RPMI7951 (cell line): ENCODE measurements at places on chromosomes 5 and 9. TPM values are rescaled to one million over a fixed set of nuclear protein-coding genes. Genes with fewer than 3 reads are reported as not detected.

GRCh38 chr9:73219985-73220626, 68.4 kb downstream of the ANXA1 start:
- DNase-seq = peak; percentile 80

- DNase-seq = peak; percentile 55
These were observed 271.9 kb downstream of the NSG2 start for GRCh38 chr5:174317256-174317894.

DNA sequence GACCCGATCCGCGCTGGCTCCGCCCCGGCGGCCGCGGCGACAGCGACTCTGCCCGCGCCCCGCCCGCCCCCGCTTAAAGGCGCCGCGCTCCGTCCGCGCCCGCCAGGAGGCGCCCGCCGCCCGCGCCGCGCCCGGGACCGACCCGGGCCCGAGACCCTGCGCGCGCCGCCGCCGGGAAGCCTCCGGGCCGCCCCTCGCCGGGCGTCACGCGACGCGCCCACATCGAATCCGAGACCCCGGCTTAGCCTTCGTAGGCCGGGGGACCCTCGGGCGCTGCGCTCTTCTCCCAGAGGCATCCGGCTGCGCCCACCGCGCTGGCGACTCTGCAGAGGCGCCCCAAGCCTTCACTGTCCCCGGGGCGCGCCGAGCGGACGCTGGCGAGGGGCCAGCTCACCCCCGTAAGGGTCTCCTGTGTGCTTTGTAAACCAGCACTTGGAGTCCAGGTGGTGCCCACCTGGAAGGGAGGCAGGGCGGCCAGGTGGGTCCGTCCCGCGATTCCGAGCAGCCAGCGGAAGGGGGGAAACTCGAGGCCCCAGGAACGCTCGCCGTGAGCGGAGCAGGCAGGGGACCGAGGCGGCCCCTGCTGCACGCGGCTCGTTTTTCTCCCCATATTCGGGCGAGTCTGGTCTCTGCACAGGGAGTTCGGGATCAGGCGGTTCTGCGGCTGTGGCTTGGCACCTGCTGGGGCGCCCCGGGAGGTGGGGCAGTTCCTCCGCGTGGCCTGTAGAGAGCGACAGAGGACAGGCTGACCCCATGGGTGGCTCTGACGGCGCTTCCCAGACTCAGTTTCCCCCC, 423 bp upstream of the ABCA2 start:
- DNase-seq = peak; percentile 46

DNA sequence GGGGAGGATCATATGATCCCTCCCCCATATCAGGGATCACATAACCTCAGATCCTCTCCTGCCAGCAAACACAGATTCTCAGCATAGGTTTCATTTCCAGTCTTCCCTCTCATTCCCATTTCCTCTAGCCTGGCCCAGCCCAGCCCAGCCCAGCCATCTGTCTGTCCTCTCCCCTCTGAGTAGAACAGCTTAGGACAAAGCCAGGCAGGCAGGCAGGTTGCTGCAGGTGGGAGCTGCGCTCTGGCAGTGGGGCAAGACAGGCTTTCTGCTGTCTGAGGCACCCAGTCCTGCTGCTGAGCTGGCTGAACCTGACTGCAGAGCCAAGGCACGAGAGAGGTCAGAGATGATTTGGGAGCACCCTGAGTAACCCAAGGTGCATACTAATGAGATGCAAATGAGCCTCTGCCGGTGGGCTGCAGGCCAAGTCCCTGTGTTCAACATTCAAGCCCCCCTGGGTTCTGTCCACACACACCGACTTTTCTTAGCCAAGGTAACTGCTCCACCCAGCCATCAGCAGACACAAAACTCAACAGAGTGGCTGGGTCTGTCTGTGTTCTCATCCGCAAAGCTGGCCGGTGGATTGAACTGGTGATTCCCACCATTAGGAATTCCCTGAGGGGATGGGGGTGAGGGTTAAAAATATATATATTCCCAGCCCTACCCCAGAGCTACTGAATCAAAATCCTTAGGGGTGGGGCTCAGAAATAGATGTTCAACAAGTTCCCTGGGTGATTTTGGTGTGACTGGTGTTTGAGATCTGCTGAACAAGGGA, 9.1 kb downstream of the FAT2 start:
- DNase-seq = no peak

DNA sequence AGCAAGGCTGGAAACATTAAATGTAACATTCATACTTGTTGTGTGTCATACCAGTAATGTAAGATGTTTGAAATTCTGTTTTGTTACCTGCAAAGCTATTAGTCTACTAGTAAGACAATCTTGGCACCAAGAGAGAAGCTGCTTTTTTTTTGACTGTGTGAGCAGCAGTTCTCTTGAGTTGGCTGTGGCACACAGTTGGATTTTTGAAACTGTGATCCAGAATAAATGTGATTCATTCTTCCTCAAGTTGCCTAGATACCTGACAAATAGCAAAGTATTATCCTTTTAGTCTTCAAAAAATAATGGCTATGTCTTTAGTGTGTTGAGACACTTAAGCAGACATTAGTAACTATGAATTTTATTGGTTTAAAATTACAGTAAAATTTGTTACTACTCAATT, 57.2 kb upstream of the HAPLN1 start:
- no peak for DNase-seq

The TMEM174 gene
- not detected in 2 replicates for total RNA-seq

- DNase-seq = no peak
These were observed 114.5 kb downstream of the SLC25A46 start for GRCh38 chr5:110853267-110853666.

- DNase-seq = no peak
These were observed 52.4 kb downstream of the ASS1 start for GRCh38 chr9:130497139-130497538.

GRCh38 chr5:124584991-124585715, 161.3 kb downstream of the ZNF608 start:
- no peak for DNase-seq

DNA sequence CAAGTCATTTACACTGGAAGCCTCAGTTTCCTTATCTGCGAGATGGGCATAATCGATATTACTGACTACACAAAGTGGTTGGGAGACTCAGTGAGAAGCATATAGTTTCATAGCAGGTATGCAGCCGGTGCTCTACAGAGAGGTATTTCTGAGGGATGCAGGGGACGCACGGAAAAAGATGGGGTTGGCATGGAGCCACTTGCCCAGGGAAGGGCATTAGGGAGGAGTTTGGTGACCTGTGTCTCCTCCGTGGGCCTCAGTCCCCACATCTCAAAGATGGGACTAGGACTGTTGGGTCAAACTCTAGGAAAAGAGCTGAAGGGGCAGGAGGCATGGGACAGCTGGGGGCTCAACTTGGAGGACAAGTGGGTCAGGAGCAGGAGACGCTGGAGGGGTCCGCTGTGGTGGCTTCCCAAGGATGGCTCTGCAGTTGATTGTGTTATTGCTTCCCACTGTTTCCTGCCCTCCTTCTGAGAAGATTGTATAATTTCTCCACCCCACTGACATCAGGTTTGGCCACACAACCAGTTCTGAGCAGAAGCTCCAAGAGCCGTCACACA, 158.6 kb upstream of the ALDH1B1 start:
- no peak for DNase-seq

GRCh38 chr9:130570208-130570607, 9.2 kb upstream of the FUBP3 start:
- peak; percentile 71 for DNase-seq

GRCh38 chr5:38347896-38348295, 89.5 kb downstream of the EGFLAM start:
- DNase-seq = no peak

DNA sequence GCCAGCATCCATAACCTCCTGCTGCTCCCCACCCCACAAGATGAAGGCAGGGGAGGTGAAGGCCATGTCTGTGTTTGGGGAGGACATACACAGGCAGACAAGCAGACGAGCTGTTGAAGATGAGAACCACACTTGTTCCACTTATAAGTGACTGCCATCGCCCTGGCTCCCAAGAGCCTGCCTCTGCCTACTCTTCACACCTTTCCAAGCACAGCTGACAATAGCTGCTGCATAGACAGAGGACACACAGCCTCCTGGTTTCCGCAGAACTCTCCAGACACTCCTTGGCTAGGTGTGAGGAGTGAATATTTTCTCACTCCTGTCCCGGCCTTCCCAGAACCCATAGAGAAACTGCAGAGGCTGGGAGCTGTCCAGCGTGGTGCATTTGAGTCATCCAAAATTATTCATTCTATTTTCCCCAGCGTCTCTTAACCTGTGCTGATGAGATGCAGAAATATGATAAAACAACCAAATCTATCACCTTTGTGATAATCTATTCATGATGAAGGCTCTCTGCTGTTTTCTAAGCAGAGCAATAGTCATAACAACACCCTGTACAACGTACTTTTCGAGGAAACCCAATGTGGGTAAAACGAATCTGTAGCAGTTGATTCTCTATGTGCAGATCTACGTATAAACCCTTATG, 24.7 kb downstream of the KLF9 start:
- DNase-seq = peak; percentile 30

DNA sequence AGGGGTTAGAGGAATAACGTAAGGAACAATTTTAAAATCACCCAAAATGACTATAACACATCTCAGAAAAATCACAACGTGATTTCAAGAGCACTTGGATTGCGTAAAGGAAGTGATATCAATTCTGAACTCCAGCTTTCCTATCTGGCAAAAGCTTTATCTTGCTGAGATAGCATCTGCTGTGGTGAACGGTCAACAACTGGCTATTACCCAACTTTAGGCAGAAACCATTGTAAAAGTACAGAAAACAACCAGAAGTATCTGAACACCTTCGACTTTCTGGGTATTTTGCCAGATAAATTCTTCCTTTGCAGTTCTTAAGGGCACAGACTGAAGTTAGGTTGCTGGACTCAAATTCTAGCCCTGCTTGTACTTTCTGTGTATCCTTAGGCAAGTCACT, 9.2 kb downstream of the ABLIM3 start:
- peak; percentile 59 for DNase-seq

The SLC6A3 gene
- total RNA-seq = not detected in 2 replicates

The SPINK6 gene
- not detected in 2 replicates for total RNA-seq

- no peak for DNase-seq
These were observed 123.5 kb downstream of the RASEF start for GRCh38 chr9:82939451-82939850.

The SIT1 gene
- not detected in 2 replicates for total RNA-seq

DNA sequence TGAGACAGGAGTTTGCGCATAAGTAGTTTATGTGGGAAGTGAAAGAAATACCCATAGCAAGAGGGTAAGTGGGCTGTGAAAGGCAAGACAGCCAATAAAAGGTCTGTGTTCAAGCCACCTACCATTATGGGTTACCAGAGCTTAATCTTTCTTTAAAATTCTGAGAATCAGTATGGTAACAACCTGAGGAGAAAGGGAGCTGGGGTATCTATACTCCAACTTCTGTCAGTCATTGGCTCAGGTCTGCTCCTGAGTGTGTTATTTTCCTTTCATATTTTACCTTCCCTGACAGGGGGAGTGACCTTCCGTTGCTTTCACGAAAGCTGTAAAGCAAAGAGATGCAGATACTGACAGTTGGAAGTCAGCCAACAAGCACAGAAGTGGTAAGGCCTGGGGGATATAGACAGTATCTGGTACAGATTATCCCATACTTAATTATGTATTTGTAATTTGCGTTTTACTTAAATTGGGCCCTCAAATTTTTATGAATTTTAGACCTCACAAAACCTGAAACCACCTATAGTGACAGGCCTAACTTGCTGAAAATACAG, 233.4 kb downstream of the RAB3C start:
- no peak for DNase-seq

GRCh38 chr5:145467446-145467845, 367.7 kb downstream of the PRELID2 start:
- no peak for DNase-seq

The IDNK gene
- 1.6 and 2.5 TPM in 2 replicates for total RNA-seq

The CLTA gene
- total RNA-seq = 275 and 288 TPM in 2 replicates

The CYSRT1 gene
- total RNA-seq = 0.36 and 1.1 TPM in 2 replicates

The UCK1 gene
- 18.5 and 19.6 TPM in 2 replicates for total RNA-seq

- DNase-seq = no peak
These were observed 75.7 kb downstream of the MEF2C start for GRCh38 chr5:88807327-88807726.

GRCh38 chr5:58244819-58245475, 214.9 kb downstream of the PLK2 start:
- no peak for DNase-seq

GRCh38 chr9:137305060-137305797, 3.2 kb upstream of the NRARP start:
- no peak for DNase-seq

DNA sequence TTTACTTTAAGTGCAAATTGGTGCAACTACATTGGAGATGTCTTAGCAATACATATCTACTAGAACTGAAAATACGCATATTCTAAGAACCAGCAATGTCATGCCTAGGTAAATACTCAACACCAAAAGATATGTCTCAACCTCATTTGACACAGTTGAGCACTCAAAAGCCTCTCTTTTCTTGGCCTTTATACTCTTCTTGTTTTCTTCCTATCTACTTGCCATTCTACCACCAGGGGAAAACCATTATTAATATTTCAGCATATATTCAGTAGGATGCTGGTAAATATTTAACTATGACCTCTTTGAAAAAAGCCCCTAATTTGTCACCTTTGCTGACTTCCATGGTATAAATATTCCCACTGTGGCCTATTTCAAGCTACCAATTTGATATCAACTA, 443.8 kb downstream of the LRRC70 start:
- no peak for DNase-seq

GRCh38 chr5:74192606-74193299, 447.8 kb downstream of the ENC1 start:
- DNase-seq = no peak

The CDKN2A gene
- total RNA-seq = 477 and 592 TPM in 2 replicates

GRCh38 chr5:158957196-158957595, 142.5 kb downstream of the EBF1 start:
- DNase-seq = no peak
